ENCODE measurements at places on chromosomes 5 and 9.
A peak's percentile ranks its signal among the peaks of the same experiment; 100 is the strongest.

- no peak for DNase-seq
These were observed 28.7 kb downstream of the PTTG1 start for GRCh38 chr5:160450164-160450932.

- no peak for DNase-seq
These were observed 5.4 kb upstream of the GBGT1 start for GRCh38 chr9:133169102-133169501.

DNA sequence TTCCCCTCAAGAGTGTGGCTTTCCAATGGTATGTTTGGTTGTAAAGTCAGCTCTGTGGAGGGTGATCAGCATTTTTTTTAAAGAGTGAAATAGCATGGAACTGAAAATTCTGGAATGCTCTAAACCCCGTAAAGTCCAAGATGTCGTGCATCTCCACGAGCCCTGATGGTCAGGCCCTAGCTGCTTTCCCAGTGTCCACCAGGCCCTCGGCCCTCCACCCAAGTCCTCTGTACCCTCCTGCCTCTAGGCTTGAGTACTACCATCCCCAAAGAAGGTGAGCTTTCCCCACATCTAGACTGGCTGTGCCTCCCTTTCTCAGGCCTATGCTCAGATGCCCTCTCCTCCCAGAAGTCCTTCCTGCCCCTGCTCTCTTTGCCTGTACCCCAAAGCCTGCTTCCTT lies 280.3 kb downstream of the GADD45G start:
- no peak for DNase-seq

DNA sequence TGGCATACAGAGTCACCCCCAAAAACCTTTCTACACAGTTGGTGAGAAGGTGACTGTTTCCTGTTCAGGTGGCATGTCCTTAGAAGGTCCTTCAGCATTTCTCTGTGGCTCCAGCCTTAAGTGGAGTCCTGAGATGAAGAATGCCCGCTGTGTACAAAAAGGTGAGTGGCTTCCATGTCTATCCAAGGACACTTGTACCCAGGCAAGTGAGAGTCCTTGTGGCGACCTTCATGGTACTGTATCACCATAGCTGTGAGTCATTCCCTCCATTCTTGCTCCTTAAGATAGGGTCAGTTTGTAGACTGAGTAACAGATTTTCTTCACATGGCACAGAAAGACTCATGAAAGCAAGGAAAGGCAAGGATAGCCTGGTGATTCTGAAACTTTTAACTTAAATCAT lies 63.1 kb downstream of the C7 start:
- no peak for DNase-seq

- DNase-seq, result peak; percentile 41
These were observed 262.1 kb downstream of the ENC1 start for GRCh38 chr5:74378464-74378863.

- no peak for DNase-seq
These were observed 43.9 kb downstream of the SLC46A2 start for GRCh38 chr9:112846528-112847488.

- peak; percentile 89 for DNase-seq
These were observed 162.6 kb downstream of the GLIS3 start for GRCh38 chr9:4137234-4137633.

GRCh38 chr9:82987370-82988189 lies 75.4 kb downstream of the RASEF start:
- no peak for DNase-seq

GRCh38 chr5:64973215-64973614 lies 204.5 kb downstream of the CWC27 start:
- DNase-seq, result no peak

- DNase-seq, result no peak
These were observed 15.1 kb upstream of the ERAP1 start for GRCh38 chr5:96822686-96823459.

- DNase-seq, result no peak
These were observed 8.3 kb upstream of the ARHGEF28 start for GRCh38 chr5:73617510-73618279.

DNA sequence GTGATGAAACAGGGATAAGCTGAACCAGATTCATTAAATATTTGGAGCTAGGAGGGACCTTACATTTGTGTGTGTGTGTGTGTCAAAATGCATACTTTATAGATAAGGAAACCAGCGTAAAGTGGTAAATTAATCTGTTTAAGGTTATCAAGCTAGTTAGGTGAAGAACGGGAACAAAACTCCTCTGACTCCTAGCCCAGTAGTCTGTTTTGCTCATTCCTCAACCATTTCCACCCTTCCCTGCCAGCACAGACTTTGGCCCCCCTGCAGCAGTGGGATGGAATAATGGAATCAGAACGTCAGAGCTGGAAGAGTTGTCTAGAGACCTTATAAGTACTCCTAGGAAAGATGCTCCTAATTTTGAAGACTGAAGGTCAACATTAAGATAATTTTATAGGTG lies 6.5 kb downstream of the AGXT2 start:
- no peak for DNase-seq

All from skeletal muscle cell (primary cell).